ENCODE measurements at places on chromosomes 13 and 19.
A peak's percentile ranks its signal among the peaks of the same experiment; 100 is the strongest.

DNA sequence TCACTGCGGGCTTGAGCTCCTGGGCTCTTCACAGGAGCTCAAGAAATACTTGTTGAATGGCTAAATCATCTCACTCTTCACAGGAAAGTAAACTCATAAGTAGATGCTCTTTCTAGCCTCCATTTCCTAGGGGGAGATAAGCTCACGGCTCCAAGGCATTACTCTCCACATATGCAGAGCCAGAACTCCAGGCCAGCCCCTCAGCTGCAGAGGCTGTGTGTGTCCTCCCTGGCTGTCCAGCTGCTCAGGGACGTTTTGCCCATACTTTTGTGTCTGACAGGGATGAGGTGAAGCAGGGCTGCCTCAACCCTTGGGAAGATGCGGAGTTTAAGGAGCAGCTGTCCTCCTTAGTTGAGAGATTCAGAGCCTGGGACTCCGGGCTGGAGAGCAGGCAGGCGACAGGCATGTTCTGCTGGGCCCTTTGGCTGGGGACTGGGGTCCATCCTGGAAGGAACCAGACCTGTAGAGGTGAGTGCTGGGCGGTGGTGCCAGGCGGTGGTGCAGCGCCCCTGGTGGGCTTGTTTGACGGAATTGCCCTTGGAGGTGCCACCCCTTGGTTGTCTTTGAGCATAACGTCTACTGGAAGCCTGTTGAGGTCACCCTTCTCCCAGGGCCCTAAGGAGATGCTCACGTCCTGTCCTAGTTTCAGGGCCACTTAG is 20.5 kb upstream of the SLC15A1 start:
- no peak for DNase-seq

DNA sequence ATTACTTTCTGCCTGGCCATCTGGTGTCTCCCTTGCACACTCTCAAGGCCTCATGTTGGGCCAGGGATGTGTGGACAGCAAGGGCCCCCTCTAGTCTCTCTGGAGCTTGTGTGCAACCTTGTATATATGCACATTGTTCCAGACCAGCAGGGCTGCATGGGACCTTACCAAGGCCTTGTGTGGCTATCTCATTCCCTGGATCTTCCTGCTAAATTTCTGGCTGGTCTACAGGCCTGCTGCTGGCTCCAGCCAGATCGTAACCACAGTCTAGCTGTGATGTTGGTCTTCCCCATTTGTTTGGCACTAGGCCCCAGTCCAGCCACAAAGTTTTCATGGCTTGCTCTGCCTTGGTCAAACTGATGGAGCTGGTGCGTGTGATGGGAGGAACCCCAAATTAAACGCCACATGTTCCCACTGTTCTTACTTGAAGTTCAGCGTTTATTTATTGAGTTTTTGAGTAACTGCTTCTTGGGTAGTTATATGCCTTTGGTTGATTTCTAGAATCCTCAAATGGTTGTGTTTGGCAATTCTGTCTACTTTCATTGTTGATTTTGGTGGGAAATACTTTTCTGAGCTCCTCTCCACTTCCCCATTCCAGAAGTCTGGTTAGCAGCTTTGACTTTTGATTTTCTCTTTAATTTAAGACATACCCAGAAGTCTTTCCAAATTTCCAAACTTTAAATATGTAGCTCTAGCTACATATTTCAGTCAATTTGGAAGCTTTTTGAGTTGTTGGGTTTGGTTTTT is 56.4 kb downstream of the SIPA1L3 start:
- no peak for DNase-seq

- DNase-seq: no peak
Observed at GRCh38 chr13:69856331-69856730, 251.3 kb upstream of the ATXN8OS start.

DNA sequence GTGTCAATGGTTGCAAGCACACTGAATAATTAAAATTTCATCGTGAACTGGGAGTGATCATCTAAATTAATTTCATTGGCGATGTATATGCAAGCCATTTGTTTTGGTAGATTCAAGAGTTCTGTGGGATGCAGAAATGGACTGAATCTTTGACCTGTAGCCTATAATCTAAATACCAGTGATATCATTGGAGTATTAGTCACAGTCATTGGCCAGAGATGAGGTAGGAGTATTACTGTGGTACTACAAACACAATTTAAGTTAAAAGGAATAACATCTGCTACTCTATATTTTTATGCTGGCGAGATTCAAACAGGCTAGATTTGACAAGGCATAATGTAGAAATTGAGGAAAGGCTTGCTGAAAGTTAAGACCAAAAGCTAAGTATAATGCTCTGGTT is 14.0 kb downstream of the FRY start:
- no peak for DNase-seq

GRCh38 chr19:55197528-55197927 is 11.8 kb downstream of the PTPRH start:
- no peak for DNase-seq

DNA sequence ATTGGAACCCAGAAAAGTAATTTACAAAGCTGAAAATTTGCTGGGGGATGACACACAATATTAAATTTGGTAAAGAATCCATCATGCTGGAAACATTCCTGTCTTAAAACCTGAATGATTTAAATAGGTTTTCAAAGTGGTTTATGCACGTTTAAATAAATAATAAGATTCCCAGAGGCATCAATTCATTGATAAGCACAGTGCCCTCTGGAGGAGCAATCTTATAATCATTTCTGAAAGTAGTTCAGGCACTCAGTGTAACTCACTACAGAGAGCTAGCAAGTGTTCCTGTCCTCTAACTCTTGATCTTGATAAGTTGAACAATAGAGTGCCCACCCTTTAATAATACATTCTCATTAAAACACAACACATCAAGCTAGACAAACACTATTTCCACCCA is 43.5 kb upstream of the SHISA2 start:
- no peak for DNase-seq

GRCh38 chr19:44875666-44876451 is 15.2 kb upstream of the TOMM40 start:
- DNase-seq: no peak

GRCh38 chr19:50039968-50040367 is 14.2 kb downstream of the ZNF473 start:
- DNase-seq: no peak

- DNase-seq: peak; percentile 10
Observed at GRCh38 chr13:85864963-85865530, 65.8 kb upstream of the SLITRK6 start.

GRCh38 chr13:49082653-49083536 is 107.2 kb downstream of the FNDC3A start:
- no peak for DNase-seq

GRCh38 chr13:46401432-46401831 is 14.4 kb upstream of the RUBCNL start:
- no peak for DNase-seq

DNA sequence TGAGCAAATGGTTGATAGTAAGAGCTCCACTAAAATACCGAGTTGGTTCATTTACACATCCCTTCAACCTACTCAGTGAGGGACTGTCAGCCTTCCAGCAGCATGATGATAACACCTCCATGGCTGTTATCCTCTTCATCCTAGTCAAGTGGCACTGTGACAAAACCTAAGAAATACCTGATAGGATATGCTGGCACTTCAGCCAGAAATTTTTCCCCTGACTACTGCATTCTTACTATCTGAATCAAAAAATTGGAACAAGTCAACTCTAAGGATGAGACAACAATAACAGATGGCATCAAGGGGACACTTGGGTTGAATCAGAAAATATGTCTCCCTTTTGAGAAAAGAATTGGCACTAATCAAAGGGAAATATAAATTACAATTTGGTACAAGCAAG is 193.9 kb downstream of the KCTD12 start:
- no peak for DNase-seq

GRCh38 chr13:79660361-79660760 is 179.4 kb downstream of the NDFIP2 start:
- no peak for DNase-seq

DNA sequence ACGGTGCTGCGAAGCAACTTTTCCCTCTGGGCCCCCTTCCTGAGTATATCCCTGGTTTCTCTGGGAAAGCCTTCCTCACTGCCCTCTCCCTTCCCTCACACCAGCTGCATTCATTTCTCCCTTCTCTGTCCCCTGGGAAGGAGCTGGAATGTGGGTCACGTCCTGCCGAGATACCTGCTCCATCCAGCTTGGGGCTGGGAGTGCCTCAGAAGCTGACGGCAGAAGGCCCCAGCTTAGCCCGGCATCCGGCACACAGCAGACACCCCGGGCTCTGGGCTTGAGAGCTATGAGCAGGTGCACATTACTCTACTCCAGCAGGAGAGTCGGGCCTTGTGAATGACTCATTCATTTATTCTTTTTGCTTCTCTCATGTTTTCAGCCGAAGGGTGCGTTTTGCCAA is 170.6 kb downstream of the TEX29 start:
- no peak for DNase-seq

GRCh38 chr13:98401934-98402333 is 175.0 kb downstream of the STK24 start:
- DNase-seq: no peak

DNA sequence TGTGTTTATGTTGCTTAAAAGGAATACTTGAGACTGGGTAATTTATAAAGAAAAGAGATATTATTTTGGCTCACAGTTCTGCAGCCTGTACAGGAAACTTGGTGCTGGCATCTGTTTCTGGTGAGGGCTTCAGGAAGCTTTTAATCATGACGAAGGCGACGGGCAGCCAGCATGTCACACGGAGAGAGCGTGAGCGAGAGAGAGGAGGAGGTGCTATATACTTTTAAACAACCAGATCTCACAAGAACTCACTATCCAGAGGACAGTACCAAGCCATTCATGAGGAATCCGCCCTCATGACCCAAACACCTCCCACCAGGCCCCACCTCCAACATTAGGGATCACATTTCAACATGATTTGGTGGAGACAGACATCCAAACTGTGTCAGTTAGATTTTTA is 163.4 kb upstream of the TSC22D1 start:
- DNase-seq: no peak

GRCh38 chr13:111005364-111005763 is 90.5 kb upstream of the ANKRD10 start:
- peak; percentile 59 for DNase-seq

GRCh38 chr13:106110241-106110855 is 425.1 kb downstream of the EFNB2 start:
- no peak for DNase-seq

DNA sequence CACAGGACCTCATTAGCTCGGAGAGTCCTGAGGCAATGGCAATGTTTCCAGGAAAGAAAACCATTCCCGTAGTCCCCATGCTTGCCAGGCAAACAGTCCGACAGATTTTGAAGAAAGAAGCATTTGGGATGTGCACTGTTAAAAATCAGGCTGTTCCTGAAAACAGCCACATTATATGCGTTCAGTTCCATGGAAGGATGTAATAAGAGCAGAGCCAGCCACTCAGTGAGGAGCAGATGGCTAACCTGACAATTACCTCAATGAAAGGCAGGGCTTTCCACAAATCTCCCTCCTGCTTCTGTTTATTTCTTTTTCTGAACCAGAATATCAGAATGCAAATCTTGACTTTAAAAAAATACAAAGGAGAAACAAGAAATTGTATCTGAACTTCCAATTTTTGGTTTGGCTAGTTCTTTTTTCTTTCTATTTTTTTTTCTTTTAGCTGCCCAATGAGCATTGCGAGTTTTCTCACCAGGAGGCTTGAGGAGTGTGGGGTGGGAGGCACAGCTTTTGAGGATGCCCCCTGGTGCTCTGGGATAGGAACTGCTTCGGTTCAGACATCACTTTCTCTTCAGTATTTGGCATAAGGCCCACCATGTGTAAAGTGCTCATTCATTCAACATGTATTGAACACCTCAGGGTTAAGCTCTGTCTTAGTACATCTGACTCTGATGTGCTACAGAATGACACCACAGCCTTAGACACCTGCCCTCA is 124.2 kb downstream of the TBC1D4 start:
- peak; percentile 72 for DNase-seq

- DNase-seq: no peak
Observed at GRCh38 chr19:40277356-40278059, 7.6 kb downstream of the AKT2 start.

DNA sequence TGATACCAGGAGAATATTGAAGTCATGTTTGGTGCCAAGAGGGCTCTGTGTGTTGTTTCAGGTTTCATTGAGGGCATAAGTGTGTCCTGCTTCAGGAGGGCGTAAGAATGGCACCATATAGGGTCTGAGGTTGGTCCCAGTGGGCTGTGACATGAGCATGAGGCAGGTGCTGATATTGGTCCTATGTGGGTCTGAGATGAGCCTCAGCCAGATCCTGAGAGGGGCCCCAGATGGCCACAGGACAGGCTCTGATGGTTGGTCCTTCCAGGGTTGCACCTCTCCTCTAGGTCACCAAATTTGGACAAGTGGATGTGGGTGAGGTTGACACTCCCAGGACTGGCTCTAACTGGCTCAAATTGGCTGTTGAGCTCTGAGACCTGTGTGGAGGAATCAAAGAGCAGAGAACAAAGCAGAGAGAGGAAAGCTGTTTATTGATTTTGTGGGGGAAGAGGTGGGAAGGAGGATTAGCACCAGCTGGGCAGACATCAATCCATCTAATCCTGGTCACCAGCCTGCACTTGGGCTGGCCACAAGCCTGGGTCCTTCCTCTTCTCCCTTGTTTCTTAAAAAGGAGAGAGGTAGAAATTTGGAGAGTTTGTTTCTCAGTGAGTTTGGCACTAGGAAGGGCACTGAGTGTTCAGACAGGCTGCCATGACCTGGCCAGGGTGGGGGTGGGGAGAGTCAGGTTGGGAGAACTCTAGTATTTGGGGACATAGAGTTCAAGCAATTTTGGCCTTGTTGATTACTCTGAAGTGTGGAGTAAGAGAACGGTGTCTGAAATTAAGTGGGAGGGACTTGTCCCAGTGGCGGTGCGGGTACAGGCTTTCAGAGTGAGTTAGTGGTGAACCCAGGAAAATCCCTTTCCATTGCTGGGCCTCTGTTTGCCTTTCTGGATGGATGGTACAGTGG is 38.7 kb downstream of the CYP2B6 start:
- no peak for DNase-seq

- no peak for DNase-seq
Observed at GRCh38 chr13:95153647-95154412, 147.4 kb downstream of the ABCC4 start.

DNA sequence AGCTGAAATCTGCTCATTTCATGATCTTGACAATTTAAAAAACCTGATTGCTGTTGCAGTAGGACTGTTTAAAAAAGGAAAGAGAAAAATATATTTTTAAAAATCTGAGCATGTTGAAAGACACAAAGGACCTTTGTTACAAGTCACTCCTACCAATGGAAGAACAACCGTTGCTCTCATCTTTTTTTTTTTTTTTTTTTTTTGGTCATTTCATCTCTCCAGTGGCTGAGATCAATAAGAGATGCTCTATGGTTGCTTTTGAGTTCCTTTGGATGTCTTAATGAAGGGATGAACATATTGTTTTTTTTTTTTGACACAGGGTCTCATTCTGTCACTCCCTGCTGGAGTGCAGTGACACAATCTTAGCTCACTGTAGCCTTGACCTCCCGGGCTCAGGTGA is 29.2 kb downstream of the LRCH1 start:
- DNase-seq: no peak

DNA sequence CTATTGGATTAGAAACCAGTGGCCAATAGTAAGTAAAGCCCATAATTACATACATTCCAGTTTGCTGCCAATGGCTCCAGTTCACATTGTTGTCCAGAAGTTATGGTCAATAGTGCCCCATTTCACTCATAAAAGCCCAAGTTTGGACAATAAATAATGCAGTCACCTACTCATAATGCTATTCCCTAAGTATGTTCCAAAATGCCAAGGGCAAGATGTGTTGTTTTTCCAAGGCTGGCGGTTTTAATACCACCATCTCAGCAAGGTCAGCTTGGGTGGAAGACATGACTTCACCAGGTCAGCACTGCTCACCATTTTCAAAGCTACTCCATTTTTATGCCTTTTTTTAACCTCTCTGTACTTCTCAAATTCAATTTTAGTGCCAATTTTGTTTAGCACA is 32.7 kb downstream of the KCTD12 start:
- DNase-seq: no peak

Measured in HCT116 (cell line).